ENCODE measurements at places on chromosomes 5 and 9.

DNA sequence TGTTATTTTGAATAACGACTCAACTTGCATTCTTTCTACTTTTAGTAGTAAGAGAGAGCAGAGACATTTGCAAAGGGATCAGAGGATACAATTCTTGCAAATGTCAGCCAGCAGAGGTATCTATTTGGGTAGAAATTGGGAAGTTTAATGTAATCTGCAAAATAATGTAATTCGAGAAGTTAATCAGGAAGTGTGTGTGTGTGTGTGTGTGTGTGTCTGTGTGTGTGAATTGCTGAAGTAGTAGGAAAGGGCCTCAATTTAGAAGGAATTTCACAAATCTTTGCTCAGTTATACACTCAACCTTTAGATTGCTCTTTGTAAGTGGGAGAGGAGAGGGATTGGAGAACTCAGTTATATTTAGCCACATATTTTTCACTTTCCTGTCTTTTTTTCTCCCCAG is 11.0 kb upstream of the IFNA1 start:
- no peak for DNase-seq

DNA sequence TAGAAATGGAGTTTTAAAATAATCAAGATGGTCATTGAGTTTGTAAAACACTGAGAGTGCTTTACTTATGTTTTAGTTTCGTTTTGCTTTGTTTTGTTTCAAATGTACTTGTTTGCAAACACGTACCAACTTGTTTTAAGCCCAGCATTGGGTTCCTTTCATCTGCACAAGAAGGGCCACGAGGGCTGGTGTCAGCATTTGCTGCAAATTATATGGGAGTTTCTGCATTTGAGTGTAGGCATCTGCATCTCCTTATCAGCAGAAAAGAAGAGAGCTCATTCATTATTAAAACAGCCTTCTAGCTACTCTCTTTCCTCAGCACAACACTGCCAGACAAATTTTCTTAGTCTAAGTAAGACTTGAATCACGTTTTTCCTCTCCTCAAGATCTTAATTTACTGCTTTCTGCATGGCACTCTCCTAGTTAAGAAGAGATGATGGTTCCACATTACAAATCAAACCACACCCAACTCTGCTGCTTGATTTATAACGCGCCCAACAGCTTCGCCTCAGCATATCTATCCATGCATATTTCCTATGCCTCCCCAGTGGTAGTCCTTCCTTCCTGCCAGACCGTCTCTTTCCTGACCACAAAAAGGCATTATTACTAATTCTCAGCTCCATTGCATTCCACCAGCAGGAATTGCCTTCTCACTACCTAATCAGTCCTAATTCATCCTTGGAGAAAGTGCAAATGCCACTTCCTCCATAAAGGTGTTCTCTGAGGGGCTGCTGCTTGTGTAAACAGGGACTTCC is 95.2 kb upstream of the CAST start:
- no peak for DNase-seq

- no peak for DNase-seq
Measured at GRCh38 chr9:101463397-101463796, 27.8 kb upstream of the ALDOB start.

- no peak for DNase-seq
Measured at GRCh38 chr5:146173597-146173996, 8.9 kb downstream of the LARS1 start.

DNA sequence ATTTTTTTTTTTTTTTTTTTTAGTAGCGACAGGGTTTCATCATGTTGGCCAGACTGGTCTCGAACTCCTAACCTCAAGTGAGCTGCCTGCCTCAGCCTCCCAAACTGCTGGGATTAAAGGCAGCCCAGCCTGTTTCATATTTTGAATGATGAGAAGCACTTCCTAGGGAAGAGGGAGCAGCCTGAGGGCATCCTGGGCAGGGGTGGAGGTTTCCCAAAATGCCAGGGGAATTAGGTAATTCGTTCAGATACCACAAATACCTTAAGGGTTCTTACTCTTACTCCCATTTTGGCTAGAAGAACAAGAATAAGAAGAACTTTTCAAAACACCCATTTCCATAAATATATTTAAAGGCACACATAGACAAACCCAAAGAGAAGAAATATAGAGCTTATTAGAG is 29.5 kb upstream of the RAPGEF1 start:
- no peak for DNase-seq

- DNase-seq = peak; percentile 66
Measured at GRCh38 chr5:64147849-64148441, 17.7 kb upstream of the RNF180 start.

DNA sequence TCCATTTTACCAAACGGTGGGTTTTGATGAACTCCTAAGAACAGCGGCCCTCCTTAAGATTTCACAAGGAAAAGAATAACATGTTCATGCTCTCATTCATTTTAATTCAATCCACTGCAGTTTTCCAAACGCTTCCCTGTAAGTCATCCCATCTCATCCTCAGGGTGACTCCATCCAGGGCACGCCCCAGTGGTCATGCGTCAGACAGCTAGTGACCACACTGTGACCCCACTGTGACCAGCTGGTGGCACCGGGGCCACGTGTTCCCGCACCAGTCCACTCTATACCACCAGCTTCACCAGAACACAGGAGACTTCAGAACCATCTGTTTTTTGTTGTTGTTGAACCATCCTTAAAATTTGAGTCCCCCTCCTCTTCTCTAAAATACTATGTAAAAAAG is 14.3 kb downstream of the ATPSCKMT start:
- no peak for DNase-seq

DNA sequence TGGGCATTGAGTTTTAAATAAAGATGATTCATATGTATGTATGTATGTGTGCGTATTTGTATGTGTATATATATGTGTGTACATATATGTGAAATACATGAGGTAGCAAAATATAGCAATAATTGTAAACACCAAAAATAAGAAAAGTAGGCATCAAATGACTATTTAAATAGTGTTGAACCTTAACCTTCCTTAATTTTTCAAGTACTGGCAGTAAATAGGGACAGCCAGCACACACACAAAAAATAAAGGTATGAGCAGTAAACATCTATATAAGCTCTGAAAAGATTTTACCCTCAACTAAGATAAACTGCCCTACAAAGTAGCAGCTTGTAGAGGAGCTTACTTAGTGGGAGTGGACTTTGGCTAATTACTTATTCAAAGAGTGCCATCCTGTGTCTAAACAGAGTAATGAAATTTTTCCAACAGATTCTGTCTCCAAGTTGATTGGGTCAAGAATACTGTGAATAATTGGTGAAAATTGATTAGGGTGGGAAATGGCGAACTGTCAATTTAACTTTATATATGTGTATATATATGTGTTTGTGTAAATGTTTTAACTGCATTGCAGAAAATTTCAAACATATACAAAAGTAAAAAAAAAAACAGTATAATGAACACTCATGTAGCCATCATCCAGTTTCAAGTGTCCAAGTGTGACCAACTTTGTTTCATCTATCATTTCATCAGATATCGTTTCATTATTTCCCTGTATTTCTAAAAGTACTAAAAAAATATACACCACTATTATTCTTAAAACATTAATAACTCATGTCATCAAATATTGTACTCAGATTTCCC is 2.0 kb upstream of the ADAMTS6 start:
- no peak for DNase-seq

DNA sequence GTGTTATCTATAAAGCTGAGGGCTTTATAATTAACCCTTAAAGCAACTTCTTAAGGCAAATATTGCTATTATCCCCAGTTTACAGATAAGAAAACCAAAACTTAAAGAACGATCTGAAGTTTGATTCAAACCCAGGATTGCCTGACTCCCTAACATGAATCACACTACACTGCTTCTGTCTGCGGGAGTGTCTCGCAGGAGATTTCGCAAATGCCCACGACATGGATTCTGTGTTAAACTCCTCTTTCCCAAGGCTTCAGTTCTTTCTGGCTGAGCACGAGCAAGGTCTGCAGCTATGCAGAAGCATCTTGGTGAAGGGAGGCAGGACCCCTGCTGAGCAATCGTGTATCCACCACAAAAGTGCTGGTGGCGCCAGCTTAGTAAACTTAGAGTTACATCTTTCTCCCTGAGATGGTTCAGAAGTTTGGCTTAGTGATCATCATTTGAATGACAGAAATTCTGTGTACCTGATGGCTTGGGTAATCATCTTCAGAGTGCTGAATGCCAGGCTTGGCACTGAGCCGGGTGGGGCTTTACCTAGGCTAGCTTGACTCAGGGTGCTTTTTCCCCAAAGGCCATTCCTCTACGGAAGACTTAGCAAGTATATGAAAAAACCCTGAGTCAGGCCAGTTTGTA is 81.4 kb upstream of the PIK3R1 start:
- DNase-seq = no peak

DNA sequence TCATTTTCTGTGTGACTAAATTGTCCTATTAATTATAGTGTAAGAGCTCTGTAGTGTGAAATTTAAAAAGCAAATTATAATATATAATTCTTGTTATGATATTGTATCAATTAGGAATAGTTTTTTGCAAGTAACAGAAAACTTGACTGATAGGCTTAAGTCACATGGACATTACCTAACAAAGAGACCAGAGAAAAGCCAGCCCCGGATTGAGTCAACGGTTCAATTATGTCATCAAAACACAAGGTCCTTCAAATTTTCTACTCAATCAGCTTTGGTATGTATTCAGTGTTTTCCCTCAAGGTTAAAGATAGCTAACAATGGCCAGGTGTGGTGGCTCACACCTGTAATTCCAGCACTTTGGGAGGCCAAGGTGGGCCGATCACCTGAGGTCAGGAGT is 126.7 kb upstream of the PTGER4 start:
- no peak for DNase-seq

- no peak for DNase-seq
Measured at GRCh38 chr5:132147663-132148062, 74.1 kb downstream of the CSF2 start.

GRCh38 chr9:116390303-116391228 is 237.0 kb downstream of the PAPPA start:
- DNase-seq = no peak

DNA sequence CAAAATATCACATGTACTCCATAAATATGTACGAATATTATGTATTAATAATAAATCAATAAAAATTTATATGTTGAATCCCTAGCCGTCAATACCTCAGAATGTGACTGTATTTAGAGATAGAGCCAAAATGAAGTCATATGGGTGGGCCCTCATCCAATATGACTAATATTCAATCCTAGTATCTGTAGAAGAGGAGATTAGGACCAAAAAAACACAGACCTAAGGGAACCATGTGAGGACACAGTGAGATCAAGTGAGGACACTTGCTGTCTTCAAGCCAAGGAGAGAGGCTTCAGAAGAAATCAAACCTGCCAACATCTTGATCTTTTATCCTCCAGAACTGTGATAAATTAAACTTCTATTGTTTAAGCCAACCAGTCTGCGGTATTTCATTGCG is 3.7 kb upstream of the AMACR start:
- no peak for DNase-seq

- DNase-seq = no peak
Measured at GRCh38 chr5:171622010-171622409, 163.6 kb upstream of the SMIM23 start.

GRCh38 chr5:179264053-179264782 is 81.0 kb downstream of the ADAMTS2 start:
- no peak for DNase-seq

DNA sequence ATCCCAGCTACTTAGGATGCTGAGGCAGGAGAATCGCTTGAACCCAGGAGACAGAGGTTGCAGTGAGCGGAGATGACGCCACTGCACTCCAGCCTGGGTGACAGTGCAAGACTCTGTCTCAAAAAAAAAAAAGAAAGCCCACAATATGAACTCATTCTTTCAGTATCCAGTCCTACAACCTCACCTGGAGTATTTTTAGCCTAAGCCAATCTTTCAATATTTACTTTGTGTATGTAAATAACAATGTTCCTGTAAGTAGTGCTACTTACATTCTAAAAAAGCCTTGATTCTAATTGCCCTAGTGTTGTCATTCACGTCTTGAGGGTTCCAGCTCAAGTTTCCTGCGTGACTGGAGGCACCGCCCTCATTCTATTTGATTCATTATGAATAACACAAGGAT is 62.0 kb downstream of the BHMT start:
- DNase-seq = no peak

DNA sequence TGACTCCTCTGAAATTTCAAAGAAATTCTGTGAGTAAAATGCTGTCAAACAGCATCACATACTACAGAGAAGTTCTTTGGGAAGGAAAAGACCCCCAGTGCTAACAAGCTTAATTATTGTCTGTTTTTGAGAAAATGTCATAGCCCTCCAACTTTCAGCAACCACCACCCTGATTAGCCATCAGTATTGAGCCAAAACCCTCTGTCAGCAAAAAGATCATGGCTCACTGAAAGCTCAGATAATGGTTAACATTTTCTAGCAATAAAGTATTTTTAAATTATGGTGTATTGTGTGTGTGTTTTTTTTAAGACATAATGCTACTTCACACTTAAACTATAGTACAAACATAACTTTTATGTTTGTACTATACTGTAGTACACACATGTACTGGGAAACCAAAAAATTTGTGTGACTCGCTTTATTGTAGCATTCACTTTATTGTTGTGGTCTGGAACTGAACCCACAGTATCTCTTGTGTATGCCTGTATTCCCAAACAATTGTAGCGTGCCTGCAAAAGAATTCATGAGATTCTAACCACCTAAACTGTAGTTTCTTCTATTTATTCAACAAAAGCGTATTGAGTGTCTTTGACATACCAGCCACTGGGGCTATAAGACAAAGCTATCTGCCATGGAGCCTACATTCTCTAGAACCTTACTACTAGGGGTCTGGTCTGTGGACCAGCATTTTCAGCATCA is 31.6 kb downstream of the TLE4 start:
- no peak for DNase-seq

DNA sequence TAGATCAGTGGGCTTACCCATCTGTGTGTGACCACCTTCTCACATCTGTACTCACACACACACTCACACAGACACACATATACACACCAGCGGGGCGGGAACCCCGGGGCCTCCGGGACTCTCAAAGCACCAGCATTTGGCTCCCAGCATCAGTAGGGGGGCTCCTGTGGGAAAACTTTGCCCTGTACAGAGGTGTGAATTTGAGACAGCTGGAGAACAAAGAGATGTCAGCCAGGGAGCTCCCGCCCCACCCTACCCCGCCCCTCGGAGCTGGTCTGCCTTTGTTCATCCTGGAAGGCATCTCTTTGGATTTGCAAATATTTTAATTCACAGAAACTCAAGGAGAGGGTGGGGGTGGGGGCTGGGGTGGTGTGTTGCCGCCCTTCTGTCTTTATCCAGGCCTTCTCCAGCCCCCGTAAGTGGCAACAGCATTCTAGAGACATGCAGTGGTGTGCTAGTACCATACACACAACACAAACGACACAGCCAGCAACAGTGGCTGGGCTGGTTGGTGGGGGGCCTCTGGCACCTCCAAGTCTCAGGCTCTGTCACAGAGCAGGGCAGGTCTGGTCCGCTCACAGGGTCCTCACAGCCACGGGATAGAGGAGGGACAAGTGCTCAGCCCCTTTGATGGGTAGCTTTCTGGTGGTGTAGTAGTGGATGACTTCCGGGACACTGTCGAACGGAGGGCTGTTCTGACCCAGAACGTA is 15.5 kb upstream of the SLC25A51 start:
- DNase-seq = no peak

DNA sequence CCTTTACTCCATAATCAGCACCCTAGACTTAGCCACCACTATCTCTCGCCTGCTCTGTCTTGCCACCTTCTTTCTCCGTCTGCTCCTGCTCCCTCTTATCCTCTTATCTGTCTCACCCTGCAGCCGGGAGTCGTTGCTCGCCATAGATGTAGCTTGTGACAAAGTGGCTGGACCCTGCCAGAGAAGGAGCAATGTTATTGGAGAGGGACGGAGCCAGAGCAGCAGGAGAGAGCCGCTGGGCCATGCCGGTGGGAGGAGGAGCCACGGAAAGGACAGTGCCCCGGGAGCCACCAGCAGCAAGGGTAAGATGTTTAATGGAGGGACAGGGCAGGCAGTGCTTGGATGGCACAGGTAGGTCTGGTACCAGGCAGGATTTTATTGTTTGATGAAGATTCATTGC is 137.3 kb downstream of the SEC61B start:
- no peak for DNase-seq
